ENCODE measurements at places on chromosomes 11 and 22. TPM values are rescaled to one million over a fixed set of nuclear protein-coding genes. Genes with fewer than 3 reads are reported as not detected.

MMP13 gene
- not detected for polyA plus RNA-seq

OR52W1 gene
- not detected for polyA plus RNA-seq

LYVE1 gene
- polyA plus RNA-seq, result not detected

- H3K27me3 ChIP-seq, result no peaks in the 10 kb centered on the region
- no peak overlapping the region for H3K27ac ChIP-seq
- no peaks in the 10 kb centered on the region for H3K4me1 ChIP-seq
- H3K36me3 ChIP-seq, result no peaks in the 10 kb centered on the region
- DNase-seq, result no peak
Observed at GRCh38 chr11:93942176-93942575, 79.0 kb upstream of the HEPHL1 start.

DNA sequence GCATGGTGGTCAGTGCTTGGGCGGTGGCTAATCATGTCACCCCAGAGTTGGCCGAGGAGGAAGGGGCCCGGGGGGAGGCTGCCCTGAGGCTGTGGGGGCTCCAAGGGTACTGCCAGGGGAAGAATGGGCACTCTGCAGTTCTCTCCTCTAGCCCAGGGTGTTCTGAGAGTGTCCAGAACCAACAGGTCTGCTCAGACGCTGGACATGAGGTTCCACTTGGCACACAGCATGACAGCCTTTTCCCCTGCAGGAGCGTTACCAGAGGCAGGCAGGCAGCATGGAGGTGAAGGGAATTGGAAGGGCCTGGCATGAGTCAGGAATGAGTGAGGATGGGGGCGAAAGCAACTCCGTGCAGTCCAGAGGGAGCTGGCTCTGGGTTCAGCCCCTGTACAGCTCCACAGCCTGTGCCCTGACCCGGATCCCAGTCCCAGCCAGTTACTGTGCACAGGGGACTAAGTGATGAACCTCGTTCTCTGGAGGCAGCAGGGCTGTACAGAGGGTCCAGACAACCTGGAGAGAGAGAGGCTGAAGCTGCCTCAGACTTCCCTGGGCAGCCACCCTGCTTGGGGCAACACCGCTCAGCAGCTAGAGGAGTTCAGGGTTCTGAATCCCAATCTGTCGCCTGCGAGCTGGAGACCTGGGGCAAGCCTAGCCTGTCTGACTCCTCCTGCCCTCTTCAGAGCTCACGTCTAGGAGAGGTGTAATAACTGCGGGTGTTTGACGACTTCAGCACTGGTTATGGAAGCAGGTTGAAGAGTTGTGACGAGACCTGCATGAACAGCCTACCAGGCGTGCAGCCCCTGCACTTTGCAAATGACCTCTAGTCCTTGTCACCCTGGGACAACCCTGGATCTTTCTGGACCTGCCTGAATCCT is 14.7 kb upstream of the TUB start:
- H3K4me1 ChIP-seq, result peaks cover 7% of the 10 kb centered on the region
- H3K36me3 ChIP-seq, result no peaks in the 10 kb centered on the region
- H3K27me3 ChIP-seq, result no peaks in the 10 kb centered on the region
- H3K4me3 ChIP-seq, result no peak overlapping the region

Data from B cell (primary cell).